B cell (primary cell): ENCODE measurements at places on chromosomes 3 and 15. TPM values are rescaled to one million over a fixed set of nuclear protein-coding genes. Genes with fewer than 3 reads are reported as not detected.

CCR9 gene
- 0.76 and 1.1 TPM in 2 replicates for total RNA-seq

ABHD5 gene
- 11.0 and 12.1 TPM in 2 replicates for total RNA-seq

C2CD4B gene
- not detected in 2 replicates for total RNA-seq

GUCA1C gene
- not detected in 2 replicates for total RNA-seq

STRIT1 gene
- total RNA-seq, result not detected in 2 replicates

GABRR3 gene
- not detected in 2 replicates for total RNA-seq
